Jurkat, Clone E6-1 (cell line): ENCODE measurements at places on chromosomes 2 and 18.

- no peak for DNase-seq
Observed at GRCh38 chr2:223558970-223559369, 43.2 kb downstream of the SCG2 start.

GRCh38 chr18:10100941-10101701 lies 187.3 kb downstream of the VAPA start:
- DNase-seq, result no peak

DNA sequence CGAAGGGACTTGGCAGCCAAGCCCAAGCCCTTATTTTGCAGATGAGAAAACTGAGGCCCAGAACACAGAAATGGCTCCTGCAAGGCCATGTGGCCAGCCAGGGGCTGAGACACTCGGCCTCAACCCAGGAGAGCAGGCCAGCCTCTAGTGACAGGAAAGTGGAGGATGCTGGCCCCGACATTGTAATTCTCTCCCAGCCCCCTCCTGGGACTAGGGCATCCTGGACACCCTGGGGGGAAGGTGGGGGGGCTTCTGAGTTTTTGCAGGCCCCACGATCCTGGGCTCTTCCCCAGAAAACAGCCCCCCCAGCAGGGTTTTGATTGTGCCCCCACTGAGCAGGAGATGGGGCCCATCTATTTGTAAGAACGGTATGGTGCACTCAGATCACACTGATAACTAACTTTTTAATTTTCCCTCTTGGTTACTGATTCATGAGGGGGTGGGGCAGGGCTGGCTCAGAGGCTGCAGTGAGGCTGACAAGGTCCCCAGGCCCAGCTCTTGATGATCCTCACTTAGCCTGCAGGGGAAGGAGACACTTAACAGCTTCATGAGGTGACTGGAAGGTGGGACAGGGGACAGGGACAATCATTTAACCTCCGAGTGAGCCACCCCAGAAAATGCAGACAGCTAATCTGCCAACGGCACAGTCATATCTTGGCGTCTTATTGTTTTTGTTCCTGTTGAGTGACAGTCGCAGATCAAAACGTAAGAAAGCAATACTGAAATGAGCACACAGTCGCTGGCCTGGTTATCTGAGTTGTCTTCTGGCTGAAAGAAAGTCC lies 18.9 kb downstream of the SMAD7 start:
- no peak for DNase-seq

DNA sequence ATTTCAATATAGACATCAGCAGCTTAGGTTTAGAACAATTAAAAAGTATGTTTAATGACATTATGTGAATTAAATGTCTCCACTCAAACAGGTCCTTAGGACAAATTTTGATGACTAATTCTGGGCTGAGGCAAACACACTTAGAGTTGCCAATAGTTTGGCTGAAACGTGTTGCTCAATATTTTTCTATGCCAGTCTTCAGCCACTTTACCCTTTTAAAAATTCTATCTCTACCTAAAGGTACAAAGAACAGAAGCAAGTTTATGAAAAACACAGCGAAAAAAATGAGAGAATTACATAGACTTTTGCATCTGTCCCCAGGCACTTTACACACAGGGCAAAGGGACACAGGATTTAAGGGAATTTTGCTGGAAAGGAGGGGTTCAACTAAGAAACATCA lies 4.5 kb downstream of the IDH1 start:
- no peak for DNase-seq

DNA sequence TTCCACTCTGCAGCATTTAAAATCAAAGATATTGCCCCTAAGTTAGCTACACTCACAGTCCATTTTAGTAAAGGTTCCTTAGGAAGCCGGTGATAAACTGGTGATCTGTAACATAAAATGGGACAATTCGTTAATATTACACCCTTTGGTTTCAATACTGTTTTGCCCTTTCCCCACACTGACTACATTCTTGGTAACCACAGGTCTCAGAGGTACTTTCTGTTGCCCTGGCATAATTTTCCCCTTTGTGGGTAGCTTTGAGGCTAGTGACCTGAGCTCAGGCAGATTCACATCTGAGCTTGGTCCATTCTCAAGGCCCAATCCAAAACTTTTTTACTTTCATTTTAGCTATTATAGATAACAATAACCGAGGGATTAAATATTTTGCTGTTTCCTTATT lies 32.9 kb upstream of the CSRNP3 start:
- DNase-seq, result no peak

DNA sequence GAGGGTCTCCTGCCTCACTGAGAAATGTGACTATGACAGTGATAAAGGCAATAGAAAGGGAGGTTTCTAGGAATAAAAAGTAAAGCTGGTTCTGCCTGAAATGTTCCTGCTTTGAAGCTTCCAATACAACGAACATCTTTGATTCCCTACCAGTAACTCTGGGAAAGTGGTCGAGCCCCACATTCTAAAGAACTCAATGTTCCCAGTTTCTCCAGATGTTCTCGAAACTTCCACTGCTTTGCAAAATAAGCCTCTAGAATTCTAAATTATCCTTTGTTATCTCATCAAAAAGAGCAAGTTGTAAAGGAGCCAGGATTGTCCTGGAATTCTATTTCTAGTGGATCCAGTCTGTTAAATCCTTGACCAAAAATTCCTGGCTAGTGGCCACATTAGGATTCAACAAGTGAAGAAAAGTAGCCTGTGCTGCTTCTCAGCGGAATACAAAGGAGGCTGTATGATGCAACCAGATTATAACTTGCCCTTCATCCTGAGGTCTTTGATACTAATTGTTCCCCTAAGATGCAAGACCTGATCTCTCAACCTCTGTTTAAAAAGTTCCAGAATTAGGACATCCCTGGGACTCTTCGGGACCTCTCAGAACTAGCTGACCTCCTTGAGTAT lies 8.4 kb downstream of the SCN7A start:
- DNase-seq, result no peak

DNA sequence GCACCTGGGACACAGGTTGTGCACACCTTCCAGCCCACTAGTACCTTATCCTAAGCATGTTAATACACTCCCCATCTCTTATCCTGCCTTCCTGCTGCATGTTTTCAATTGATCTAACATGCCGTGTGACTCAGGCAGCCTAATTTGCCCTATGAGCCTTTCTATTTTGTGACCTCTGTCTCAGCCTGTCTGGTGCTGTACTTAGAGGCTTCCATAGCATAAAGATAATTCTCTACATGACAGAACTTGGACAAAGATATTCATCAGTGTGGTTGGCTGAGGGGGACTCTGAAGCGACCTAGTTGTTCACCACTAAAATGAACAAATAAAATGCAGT lies 8.6 kb upstream of the TMEM37 start:
- no peak for DNase-seq

- DNase-seq, result no peak
Observed at GRCh38 chr2:120347396-120348060, 1.6 kb downstream of the INHBB start.
